ENCODE measurements at places on chromosomes 12 and 14.

DNA sequence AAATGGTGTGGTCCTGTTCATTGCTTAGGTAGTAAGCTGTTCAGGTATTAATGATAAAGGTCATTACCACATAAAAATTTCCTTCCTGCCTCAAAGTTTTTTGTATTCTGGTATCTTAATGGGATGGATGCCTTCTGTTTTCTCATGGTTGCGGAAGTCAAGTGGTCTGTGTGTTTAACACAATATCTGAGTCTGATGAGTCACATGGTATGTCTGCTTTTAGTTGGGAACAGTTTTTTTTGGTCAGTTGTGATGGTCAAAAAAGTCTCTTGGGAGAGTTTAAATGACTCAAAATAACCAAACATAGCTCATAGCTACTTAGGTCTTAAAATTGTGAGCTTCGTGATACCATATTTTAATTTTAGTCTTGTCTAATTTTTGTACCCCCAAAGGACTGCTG is 40.7 kb downstream of the STK38L start:
- no peak for DNase-seq

DNA sequence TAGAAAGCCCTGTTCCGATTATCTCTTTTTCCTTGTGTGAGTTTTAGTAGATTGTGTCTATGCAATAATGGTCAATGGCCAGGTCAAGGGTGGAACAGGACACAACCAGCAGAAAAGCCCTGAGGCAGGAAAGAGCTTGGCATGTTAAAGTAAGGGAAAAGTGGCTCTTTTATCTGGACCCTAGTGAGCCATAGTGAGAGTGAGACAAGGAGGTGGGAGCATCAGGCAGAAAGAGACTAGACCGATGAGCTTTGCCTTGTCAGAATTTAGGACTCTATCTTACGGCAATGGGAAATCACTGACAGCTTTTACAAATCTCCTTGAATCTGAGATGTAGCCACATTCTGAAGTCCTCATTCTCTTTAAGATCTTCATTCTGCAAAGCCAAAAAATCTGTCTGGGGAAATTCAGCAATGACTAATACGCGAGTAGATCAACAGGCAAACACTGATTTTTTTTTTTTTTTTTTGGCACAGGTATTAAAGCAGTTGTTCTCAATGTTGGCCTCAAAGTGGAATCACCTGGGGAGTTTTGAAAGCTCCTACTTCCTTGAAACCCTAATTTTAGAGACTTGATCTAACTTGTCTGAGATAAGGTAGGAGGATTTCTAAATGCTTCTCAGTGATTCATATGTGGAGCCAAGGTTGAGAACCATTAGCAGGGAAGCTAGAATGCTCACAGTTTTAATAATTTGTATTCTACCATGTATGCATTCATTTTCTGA is 33.9 kb downstream of the TMEM19 start:
- no peak for DNase-seq

DNA sequence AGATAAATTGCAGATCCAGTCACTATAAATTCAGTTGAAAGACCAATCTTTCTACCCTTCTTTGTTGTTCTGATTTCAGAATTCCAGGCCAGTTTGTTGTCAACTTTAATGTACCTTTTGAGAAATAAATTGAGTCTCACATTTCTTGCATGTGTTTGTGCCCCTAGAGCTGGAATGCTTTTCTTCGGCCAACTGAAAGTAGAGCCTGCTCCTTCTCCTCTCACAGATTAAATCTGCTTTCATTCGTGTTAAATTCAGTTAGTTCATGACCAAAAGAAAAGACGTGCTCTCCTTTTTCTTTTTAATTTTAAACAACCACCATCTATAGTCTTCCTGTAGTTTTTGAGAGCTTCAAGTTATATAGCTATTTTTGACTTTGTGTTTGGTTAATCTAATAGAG is 22.9 kb downstream of the SOCS2 start:
- no peak for DNase-seq

DNA sequence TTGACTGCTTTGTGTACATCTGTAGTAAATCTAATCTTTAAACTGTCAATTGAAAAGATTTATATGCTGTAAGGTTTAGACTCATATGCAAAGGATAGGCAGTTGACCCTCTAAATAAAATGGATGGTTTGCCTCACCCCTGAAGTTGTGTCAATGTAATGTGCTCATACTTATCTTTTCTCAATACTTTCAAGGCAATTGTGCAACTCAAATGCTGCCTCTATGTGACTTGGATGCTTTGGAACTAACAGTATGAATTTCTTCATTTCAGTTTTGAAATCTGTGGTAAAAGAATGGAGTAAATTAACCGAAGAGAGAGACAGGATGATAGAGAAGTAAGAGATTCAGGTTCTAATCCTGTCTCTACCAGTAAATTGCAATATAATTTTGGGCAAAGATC is 9.7 kb downstream of the PDE6H start:
- no peak for DNase-seq

DNA sequence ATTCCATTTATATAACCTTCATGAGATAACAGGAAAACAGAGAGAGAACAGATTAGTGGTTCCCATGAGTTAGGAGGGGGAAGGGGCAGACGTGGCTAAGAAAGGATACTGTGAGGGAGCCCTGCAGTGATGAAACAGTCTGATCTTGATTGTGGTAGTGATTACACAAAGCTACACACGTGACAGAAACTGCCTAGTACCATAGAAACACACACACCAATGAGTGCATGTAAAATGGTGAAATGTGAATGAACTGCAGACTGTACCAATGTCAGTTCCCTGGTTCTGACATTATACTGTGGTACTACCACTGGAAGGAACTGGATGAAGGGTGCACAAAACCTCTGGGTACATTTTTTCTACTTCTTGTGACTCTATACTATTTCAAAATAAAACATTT is 36.9 kb downstream of the NRDE2 start:
- DNase-seq = no peak

- DNase-seq = no peak
These were observed 184.2 kb downstream of the BCAT1 start for GRCh38 chr12:24764712-24765111.

GRCh38 chr14:99272632-99272898 is 568 bp upstream of the BCL11B start:
- DNase-seq = no peak

DNA sequence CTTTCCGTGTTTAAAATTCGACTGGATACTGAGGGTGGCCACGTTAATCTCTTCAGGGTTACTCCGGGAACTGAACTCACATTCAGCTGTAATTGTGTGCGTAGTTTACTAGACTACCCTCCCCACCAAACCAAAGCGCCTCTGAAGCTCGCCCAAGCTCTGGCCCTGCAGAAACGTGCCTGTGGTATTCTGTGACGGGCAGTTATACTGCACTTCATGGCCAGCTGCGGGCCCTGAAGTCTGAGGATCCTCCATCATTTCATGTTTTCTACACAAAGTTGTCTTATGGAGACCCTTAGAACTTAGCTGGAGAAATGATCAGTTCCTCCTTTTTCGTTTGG is 688 bp downstream of the ZNF26 start:
- no peak for DNase-seq

DNA sequence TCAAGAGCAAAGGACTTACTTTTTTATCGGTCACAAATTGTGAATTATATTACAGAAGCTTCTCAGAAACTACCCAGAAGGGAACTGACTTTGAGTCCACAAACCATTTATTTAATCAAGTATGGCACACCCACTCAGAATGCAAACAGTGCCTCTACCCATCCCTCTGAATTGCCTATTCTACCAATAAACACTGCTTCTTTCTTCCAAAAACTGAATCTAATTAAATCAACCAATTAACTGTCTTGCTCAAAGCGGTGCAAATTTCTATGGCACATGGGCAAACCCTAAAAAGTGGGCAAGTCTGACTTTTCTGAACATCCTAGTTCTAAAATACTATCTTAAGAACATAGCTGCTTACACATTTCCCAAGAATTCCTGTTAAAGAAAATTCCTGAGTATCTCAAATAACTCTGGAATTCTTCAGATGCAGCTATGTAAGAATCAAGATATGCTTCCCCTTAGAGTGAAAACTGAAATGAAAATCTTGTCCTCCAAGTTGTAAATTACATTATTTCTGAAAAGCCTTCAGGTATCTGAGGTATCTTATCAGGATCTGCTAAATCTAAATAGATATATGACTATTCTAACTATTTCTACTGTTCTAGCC is 4.3 kb downstream of the SPTLC2 start:
- no peak for DNase-seq

GRCh38 chr12:131137009-131137835 is 183.5 kb downstream of the ADGRD1 start:
- DNase-seq = no peak

All from CD4-positive, alpha-beta T cell treated with Interleukin-15 for 1 hour (primary cell).